ENCODE measurements at places on chromosomes 6 and 20.

DNA sequence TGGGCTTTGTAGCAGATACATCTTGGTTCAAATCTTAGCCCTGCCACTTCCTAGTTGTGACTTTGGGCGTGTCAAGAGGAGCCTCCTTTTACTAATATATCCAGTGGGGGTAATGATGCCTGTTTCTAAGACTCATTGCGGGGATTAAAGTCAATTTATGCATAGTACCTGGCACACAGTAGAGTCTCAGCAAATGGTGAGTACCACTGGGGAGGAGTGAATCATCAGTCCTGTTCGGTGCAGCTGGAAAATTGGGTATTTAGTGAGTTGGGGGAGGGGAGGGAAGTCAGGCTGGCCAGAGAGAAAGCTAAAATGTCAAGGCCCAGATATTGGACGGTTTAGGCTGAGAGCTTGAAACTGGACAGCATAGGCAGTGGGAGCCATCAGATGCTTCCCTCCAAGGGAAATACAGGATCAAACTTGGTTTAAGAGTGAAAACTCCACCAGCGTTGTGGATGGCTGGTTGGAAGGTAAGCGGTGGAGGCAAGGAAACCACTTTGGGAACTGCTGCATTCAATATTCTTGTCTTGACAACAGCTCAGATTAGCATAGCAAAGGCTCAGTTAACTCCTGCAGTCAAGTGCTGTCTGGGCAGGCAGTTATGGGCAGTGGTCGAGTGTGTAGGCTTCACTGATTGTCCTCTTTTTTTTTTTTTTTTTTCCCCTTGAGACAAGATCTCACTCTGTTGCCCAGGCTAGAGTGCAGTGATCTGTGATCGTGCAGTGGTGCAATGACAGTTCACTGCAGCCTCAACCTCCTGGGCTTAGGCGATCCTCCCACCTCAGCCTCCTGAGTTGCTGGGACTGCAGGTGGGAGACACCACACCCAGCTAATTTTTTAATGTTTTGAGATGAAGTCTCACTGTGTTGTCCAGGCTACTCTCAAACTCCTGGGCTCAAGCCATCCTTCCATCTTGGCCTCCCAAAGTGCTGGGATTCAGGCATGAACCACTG lies 12.9 kb downstream of the PPP1R16B start:
- DNase-seq = no peak

DNA sequence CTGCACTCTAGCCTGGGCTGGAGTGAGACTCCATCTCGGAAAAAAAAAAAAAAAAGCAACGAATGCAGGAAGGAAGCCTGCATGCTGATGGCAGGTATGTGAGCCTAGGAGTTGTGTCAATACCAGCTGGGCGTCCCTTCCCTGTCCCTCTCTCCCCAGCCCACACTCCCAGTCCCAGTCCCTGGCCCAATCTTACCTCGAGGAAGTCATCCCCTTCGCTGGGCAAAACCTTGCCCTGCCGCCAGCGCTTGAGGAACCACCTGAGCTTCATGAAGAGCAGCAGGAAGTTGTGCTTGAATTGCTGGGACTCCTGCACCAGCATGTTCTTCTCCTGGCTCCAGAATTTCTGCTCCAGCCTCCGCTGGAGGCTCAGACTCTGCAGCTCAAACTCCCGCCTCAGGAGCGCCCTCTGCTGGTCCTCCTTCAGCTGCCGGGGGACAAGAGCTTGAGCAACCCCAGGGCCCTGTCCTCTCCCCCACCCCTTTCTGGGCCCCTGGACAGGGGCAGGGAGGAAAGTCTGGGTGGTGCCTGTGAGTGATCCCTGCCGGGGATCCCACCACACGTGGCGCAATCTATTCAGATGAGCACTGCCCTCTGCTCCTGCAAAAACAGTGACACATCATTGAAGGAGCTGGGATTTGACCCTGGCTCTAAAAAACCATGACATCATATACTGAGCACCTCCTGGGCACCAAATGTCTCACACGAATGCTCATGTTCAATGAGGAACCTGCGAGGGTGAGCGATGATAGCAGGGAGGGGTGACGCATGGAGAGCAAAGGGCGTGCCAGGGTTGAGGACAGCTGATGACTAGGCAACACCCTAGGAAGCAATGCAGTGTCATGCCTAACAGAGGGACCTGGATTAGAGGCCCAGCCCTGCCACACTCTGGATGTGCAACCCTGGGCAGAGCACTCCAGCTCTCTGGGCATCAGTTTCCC lies 35.0 kb upstream of the DSN1 start:
- peak; percentile 81 for DNase-seq

DNA sequence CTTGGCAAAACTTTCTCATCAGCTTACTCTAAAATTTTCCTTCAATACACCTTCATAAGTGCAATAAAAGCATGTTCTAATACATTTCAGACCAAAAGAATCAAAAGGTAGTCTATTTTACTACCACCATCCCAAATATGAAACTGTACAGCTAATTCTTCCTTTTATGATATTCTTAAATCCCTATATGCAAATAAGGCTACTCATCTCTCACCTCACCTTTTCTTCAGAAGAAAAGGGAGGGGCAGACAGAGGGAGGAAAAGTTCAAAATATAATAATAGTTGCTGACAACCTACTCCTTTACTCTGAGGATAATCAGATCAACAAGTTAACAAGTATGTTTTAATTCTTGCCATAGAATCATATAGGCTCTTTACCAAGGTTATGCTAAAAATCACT lies 7.4 kb downstream of the C6orf120 start:
- no peak for DNase-seq

GRCh38 chr6:36727505-36728021 lies 29.9 kb downstream of the RAB44 start:
- no peak for DNase-seq

GRCh38 chr20:29740951-29741593 lies 1516.4 kb upstream of the DEFB115 start:
- DNase-seq = no peak

GRCh38 chr20:63191400-63191799 lies 24.5 kb downstream of the YTHDF1 start:
- DNase-seq = peak; percentile 90

- no peak for DNase-seq
These were observed 174.5 kb downstream of the COL21A1 start for GRCh38 chr6:56072856-56073255.
